ENCODE measurements at places on chromosomes 2 and 18.
A peak's percentile ranks its signal among the peaks of the same experiment; 100 is the strongest.

DNA sequence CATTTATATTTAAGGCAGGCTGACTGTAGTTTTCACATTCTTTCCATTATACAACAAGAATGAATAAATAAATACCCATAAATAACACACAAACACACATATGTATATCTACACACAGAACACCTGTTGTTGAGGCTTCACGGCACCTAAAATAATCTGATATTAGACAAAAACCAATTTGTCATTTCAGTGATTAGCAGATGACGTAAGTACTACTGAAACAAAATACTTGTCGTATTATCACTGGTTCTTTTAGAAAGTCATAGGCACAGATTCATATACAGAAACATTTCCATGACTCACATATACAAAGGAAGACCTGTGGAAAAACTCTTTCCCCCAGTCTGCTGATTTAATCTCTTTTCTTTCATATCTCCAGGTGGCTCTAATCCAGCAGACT, 1113.4 kb upstream of the FANCL start:
- no peak for DNase-seq

GRCh38 chr18:31407649-31408048, 31.1 kb downstream of the DSG4 start:
- no peak for DNase-seq

DNA sequence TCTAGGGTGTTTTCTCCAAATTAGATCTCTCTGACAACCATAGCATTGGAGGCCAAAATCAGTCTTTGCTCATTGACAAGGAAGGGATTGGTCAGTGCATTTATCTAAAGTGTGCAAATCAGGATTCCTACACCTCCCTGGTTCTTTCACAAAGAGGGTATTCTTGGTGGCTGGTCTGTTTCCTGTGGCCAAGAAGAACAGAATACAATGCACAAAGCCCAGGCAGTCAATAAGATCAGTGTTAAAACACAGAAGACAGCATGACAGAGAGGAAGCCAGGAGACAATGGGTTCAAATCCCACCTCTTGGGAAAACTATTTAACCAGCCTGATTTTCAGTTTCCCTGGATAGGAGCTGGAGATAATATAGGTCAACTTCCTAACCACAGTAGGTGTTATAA, 46.1 kb upstream of the THOC1 start:
- DNase-seq, result no peak

- DNase-seq, result no peak
Measured at GRCh38 chr2:190583507-190584337, 49.2 kb upstream of the NEMP2 start.

DNA sequence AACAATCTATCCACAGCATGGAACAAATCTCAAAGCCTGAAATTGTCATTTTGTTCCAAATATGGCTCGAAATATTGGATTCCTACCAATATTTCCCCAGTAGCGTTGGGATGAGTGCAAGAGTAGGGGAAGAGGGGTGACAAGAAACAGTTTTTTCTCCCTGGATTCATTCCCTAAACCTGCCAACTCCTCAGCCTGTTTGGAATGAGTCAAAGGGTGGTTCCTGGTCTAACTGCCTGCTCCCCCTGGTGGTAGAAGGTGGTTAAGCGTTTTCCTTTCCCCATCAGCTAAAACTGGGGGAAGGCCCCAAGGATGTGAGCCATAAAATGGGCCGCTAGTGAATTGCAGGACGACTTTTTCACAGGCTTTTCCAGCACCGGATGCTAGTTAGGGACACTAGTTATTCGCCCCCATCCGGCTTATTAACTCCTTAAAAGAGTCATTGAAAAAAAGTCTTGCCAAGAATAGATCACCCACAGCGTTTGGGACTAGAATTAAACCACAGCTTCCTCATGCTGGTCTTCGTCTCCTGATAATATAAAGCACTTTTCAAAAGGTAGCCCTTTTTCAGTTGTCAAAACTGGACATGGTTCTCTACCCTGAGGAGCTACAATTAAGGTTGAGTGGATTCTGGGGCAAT, 72.5 kb downstream of the DHRS9 start:
- DNase-seq, result peak; percentile 90

GRCh38 chr2:25453199-25453905, 111.6 kb upstream of the DNMT3A start:
- DNase-seq, result no peak

DNA sequence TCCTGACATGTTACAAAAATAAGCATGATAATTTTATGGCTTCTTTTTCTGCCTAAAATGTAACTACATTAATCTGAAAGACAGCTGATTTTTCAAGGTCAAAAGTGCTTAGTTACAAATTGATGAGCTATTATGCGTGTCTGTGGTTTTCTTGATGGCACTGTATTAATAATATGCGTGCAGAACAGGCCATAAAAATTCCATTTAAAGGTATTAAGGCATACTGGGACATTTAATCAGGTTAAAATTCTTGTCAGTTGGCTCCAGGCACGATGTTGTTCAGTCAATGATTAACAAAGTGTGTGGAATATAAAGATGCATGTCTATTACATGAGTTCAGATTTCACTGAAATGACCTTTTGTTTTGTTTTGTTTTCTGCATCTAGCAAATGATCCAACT, 420.1 kb upstream of the ZNF804A start:
- DNase-seq, result no peak

GRCh38 chr18:227374-227773, 40.5 kb downstream of the THOC1 start:
- no peak for DNase-seq

GRCh38 chr2:197297266-197297665, 13.3 kb downstream of the ANKRD44 start:
- no peak for DNase-seq

- no peak for DNase-seq
Measured at GRCh38 chr18:69715191-69715795, 232.4 kb downstream of the CD226 start.

- DNase-seq, result no peak
Measured at GRCh38 chr2:79966369-79966768, 338.2 kb downstream of the LRRTM1 start.

DNA sequence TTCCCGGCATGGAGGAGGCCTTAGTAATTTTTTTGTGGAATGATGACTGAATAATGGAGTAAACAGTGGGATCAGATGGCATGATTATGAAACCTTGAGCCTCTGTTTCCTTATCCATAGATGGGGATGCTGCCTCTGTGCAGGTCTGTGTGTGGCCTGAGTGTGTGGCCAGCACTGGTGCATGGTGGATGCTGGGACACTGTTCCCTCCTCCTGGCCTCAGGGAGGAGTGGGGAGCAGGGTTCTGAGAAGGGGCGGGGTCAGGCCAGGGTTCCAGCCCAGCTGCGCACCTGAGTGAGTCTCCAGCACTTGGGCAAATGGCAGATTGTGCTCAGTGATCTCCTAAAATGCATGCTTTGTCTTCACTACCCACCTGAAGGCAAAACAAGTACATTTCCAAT, 66.4 kb downstream of the DCDC2C start:
- DNase-seq, result no peak

- DNase-seq, result no peak
Measured at GRCh38 chr2:10923008-10923375, 11.3 kb downstream of the KCNF1 start.

- DNase-seq, result no peak
Measured at GRCh38 chr18:56115071-56116015, 523.0 kb downstream of the TXNL1 start.

DNA sequence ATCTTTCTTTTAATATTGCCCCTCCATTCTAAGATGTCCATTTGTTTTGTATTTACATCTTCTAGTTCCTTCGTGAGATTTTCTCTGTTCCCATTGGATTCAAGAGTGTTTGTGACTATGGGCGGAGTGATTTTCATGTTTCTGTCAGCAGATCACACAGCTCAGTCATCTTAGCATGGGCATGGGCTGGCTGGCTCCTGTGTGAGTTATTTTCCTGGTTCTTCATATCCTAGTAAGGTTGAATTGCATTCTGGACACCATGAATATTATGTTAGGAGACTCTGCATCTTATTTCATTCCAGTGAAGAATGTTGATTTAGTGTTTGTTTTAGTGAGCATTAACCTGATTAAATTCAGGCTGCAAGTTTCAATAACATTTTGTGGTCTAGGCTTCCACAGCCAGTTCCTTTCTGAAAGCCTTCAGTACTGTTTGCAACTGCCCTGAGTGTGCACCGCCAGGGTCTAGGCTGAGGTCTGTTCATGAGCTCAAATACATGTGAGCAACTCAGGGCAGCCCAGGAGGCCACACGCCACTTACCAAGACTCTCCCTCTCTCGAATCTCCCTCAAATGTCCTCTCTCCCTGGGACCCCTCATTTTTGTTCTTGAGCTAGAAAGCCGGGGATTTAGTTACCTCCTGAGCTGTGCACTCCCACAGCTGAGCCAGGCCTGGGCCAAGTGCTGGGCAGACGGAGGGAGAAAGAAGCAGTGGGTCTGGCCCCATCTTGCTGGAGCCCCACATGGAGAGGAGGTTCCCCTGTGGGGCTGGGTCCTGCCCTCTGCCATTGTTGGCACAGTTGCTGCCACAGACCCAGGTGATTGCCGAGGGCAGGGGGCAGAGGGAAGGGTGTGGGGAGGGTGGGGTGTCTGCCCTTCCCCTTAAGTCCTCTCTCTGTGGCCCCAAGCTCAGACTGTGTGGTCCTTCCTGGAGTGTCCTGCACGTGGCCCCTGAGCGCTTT, 145.9 kb downstream of the RTP5 start:
- DNase-seq, result no peak

DNA sequence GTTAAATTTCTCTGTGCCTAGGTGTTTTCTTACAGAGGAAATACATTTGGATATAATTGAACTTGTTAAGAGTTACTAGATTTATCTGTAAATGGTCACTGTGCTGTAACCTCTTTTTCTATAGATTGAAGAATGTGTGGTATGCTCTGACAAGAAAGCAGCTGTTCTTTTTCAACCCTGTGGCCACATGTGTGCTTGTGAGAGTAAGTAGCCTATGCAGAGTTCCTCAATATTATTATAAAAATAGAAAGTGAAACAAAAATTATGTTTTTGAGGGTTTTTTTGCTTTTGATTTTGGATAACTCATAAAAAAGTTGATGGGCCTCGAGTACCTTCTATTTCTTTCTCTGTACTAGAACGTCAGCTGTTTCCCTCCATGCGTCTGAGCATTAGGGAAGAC, 112.4 kb downstream of the MIB1 start:
- no peak for DNase-seq

DNA sequence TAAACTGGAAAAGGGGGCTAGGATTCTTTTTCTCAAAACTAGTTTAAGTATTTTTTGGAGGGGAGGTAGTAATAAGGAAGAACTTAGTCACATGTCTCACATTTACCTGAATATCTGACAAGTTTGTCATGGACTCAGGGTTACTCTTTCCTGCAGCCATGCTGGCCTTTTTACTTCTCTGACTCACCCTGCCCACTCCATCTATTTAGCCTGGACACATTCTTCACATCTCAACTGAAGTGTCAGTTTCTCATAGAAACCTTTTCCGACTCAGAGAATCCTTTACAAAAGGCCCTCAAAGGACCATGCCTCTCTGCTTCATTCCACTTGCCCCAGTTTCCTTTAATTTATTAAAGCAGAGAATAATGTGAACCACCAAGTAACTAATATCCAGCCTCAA, 42.6 kb downstream of the SCN7A start:
- no peak for DNase-seq

GRCh38 chr2:235270956-235271355, 222.9 kb upstream of the AGAP1 start:
- no peak for DNase-seq

DNA sequence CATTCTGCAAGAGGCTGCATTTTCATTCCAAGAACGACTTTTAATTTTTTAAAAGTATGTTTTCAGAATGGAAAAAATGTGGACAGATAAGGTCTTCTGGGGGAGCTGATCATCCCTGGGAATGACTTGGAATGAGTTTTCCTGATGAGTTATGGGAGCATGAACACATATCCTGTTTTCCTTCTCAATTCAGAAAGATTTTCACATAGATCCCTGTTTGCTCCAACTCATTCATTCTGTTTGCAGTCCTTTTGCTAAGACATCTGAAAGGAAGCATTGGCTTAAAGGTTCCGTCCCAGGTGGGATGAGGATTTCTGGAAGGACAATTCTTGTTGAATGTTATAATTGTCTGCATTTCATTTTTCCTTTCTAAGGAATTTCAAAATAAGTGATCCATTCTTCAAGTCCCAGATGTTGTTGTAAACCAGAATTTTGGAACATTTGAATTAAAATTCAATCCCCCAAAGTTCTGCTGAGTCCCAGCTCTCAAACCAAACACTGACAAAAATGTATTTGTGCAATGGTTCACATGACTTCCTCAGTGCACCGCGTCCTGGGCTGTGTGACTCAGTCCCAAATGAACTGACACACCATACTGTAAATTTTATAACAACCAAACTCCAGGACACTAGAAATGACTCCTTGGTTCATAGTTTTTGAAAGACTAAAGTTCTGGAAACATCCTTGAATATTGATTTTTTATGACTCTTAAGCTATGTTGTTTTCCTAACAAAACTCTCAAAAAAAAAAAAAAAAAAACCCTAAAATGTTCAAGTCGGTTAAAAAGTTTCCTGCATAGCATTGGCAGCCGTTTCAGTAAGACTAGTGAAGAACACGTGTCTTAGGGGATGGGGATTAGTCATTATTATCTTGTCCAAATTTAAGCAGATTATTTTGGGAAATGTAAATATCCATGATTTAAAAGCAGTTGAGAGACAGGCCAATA, 281.8 kb upstream of the TCF4 start:
- DNase-seq, result no peak

All from H1 (cell line).